ENCODE measurements at places on chromosomes 7 and 10. TPM values are rescaled to one million over a fixed set of nuclear protein-coding genes. Genes with fewer than 3 reads are reported as not detected.

The SLIT1 gene
- 0.99 TPM for total RNA-seq

DNA sequence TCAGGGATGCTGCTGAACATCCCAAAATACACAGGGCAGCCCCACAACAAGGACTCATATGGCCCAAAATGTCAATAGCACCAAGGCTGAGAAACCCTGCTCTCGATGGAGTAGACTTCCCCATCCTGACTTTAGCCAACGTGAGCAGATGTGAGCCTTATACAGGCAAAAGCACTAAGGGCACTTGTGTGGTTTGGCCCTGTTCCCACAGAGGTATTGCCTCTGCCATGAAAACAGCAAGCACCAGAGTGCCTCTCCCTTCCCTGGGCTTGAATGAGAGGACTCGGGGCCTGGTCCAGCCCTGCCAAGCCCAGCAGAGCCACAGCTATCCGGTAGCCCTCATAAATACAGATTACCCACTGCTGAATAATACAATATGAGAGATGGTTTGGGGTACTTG, 47.5 kb downstream of the ACSM6 start:
- no peak for DNase-seq

DNA sequence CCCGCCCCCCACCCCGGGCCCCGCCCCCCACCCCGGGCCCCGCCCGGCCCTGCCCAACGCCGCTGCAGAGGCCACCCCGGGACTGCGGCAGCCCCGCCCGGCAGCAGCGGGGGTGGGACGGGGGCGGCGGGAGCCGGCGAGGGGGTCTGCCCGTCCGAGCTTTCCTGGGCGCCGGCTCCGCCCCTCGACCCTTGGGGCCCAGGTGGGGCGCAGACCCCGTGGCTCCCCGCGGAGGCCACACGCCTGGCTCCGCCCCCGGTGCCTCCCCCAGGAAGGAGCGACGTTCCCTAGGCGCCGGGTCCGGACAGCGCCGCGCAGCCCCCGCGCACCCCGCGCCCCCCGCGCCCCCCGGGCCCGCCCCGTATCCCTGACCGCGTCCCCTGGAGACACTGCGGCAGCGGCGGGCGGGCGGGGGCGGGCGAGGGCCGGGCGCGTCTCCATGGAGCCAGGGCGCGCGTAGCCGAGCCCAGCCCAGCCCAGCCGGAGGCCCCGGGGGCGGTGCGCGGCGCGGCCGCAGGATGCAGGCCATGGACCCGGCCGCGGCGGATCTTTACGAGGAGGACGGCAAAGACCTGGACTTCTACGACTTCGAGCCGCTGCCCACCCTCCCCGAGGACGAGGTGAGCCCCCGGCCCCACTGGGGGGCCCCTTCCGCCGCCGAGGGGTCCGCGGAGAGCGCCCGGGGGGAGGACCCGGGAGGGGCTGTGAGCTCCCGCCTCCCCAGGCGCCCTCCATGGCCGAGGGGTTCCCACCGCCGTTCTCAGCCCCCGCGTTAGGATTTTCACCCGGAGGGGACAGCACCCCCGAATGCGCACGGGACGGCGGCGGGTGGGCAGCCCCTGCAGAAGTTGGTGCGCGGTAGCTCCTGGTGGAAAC, at the start of gene KNDC1:
TSS of gene KNDC1 (plus strand) at position 270 of the 876 bp plus-strand sequence. CDS start at position 519, 249 bp downstream.
- DNase-seq = no peak

- peak; percentile 37 for DNase-seq
These were observed 37.4 kb upstream of the KDM7A start for GRCh38 chr7:140214075-140214684.

DNA sequence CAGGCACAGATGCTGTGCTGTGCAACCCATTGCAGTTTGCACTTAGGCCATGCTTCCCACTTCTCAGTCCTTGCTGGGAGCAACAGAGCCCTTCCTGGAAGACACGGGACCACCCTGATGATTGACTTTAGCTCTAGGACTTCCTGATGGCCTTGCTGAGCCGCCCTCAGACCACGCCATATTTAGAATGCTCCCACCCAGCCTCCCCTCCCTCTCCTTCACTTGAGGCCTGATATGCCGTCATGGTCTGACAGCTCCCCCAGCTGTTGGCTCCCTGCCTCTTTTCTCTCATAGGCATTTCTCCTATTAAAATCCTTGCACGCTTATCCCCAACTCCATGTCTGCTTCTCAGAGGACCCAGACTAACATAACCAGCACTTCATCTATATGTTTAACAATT, 29.4 kb upstream of the GATAD1 start:
- DNase-seq = no peak

Data from activated naive CD4-positive, alpha-beta T cell treated with anti-CD3 and anti-CD28 coated beads, Interleukin-2, amount 50 U/mL, for 72 hours (primary cell).